ENCODE measurements at places on chromosomes 7 and 10.

DNA sequence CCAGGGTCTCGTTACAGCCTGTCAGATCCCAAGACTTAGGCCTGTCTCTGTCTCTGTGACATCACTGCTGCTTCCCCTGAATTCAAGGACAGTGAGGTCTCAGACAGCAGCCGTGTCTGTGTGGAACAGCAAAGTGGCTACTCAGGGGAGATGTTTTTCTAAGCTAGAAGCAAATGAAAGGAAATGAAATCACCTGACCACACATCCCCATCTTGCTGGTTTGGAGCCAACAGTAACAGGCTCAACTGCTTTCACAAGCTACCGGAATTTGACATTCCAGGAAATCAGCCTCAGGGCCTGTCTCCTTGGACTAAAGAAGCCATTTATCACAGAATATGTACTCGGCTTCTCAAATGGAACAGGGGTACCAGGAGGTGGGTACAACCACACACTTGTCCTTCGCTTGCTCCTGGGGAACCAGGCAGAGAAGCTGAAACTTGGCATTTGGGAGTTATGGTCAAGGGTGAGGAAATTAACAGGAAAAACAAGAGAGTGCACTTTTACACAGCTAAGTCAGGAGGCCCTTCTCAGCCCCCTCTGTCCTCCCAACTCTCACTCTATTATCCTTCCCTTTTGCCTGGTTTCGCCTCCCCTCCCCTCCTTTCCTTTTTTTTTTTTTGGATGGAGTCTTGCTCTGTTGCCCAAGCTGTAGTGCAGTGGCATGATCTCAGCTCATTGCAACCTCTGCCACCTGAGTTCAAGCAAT lies 73.2 kb downstream of the SPDYE5 start:
- peak; percentile 89 for DNase-seq

DNA sequence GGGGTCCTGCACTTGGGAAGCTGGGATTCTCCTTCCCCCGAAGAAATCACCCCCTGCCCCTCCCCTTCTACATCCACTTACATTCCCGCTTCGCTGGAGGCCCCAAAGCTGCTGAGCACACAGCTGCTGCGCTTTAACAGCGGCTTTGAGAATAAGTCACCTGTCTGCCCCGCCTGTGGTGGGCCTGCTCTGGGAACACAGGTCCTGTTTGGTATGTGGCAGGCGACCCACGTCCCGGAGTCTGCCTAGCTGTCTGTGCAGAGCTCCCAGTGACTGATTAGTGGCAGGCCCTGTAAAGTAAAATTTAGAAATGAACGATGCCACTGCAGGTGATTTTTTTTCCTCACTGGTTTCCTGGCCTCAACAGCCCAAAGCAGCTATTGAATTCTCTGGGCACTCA lies 47.0 kb downstream of the CDH23 start:
- no peak for DNase-seq

DNA sequence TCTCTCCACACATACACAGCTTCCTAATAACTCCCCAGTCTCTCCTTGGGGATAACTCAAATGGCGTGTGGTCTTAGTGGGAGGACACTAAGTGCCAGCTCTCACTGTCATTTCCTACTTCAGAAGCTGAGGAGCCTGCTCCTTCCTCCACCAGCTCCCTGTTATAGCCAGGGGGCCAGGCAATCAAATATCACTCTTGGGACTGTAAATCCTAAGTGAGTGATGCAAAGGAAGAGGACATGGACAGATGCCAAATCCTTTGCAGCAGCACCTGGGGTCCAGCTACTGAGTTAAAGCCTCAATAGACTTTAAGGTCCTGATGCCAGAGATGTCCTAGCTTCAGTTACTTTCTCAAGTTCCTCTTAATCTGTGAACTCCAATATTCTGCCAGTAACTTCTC lies 34.1 kb downstream of the SEM1 start:
- DNase-seq, result no peak

DNA sequence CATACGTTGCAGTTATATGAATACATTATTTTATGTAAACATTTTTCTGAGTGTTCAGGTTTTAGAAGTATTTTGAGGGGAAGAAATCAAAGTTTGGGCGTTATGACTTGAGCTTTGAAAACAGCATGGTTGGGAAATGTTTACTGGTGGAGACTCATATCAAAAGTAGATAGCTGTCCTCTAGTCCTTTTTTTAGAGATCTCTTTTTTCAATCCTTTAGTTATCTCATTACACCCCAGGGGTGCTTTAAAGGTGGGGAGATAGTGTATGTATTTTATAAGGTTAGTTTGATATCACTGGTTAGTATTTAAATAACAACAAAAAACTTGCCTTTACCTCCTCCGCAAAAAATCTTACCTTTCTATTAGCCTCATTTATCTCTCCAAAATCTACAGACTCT lies 2.3 kb downstream of the DMTF1 start:
- DNase-seq, result no peak

DNA sequence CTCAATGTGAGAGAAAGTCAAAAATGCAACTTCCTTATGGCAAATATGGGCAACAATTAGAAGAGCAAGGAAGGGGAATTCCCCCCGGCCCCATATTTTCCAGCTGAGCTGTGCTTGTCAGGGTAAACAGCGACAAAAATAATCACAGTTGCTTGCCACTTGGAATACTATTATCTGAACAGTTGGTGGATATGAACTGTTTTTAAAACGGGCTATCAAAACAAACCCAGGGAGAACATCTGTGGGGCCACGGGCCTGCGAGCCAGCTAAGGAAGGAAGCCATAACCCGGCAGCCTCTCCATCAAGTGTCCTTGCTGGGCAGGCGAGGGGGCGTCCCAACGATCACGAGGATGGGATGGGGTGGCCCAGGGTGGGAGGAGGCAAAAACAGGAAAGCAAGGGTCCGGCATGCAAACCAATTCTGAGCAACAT lies 228.4 kb downstream of the ARHGAP12 start:
- DNase-seq, result peak; percentile 25

- peak; percentile 37 for DNase-seq
Observed at GRCh38 chr7:108613147-108613948, 43.7 kb downstream of the DNAJB9 start.

DNA sequence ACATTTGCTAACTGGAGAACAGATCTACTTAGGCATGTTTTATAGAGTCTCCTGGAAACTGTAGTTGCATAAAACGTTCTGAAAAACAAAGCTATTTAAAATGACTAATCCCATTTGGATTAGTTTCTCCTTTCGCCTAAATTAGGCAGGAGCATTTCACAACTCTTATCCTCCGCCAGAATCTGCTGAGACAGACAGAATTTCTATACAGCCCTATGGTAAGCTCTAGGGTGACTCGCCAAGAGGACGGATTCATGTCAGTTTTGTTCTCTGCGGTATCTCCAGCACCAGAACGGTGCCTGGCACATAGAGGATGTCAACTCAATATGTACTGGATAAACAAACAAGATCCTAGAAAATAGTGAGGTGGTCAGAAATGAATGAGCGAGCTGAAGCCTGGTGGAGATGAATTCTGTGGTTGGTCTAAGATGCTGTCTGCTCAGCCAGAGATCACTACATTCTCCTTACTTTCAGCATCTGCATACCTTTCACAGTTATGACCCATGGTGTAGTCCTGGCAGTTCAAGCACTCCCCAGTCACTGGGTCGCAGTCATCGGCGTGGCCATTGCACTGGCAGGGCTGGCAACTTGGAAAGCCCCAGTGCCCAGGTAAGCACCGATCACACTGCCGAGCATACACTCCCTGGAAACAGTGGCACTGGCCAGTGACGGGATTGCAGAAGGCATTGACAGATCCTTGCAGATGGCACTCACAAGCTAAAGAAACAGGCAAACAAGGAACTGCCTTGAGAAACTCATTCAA lies 44.0 kb downstream of the LAMB1 start:
- peak; percentile 92 for DNase-seq

DNA sequence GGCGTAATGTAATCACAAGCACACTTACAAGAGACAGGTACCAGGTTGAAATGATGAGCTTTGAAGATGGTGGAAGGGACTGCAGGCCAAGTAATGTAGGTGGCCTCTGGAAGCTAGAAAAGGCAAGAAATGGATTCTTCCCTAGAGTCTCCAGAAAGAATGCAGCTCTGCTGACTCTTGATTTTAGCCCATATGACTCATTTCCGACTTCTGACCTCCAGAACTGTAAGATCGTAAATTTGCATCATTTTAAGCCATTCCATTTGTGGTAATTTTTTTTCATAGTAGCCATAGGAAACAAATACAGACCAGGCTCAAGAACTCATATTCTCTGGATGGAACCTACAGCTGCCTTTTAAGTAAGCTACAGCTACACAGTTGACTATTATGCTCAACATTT lies 315.5 kb downstream of the MAGI2 start:
- DNase-seq, result peak; percentile 53

GRCh38 chr10:16950656-16951601 lies 133.7 kb upstream of the RSU1 start:
- peak; percentile 88 for DNase-seq

DNA sequence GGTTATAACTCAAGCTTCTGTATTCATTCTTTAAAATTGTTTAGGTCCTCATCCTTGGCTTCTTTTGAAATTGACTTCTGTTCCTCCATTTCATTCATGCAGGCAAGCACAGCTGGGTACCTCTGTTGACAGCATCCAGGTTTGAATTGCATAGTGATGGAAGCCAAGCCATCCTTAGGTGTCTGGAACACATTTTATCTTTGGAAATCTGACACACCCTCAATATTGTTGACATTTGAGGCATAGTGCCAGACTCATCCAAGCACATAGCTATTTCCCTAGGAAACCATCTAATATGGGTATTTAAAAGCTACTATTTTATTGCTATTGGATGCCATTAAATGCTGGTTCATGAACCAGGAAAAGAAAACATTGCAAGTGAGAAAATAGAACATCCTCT lies 142.1 kb upstream of the PTPRZ1 start:
- no peak for DNase-seq

DNA sequence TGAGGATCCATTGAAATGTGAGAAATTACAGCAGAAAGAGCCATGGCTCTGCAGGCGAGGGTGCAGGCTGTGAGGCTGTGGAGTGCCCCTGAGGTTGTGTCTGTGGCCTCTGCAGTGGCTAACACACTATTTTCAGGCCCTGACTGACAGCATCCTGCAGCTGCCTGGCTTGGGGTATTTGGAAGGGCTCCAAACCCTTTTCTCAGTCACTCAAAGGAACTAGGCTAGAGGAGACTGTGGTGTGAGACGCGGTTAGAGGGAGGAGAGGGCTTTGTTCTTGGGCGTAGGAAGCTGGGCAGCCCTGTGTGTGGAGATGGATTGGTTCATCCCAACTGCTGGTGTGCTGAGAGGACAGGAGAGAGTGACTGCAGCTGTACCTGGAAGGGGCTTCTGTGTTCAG lies 134.9 kb downstream of the RAMP3 start:
- DNase-seq, result no peak

GRCh38 chr10:13758312-13758711 lies 171.5 kb downstream of the PRPF18 start:
- peak; percentile 60 for DNase-seq
